ENCODE measurements at places on chromosomes 12 and 14.

GRCh38 chr14:64877846-64878245 lies 1.9 kb downstream of the SPTB start:
- no peak for DNase-seq

DNA sequence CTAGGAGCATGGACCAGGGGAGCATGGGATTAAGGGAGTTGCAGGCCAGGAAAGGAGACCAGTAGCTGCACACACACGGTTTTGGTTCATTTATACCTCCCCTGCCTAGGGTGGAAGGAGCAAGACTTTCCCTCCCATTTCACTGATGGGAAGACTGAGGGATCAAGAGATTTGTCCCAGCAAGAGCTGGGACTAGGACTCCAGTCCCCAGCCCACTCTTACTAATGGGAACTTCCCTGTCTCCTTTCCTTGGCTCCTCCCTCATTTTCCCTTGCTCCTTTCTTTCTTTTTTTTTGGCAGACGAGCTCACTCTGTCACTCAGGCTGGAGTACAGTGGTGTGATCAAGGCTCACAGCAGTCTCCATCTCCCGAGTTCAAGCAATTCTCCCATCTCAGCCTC lies 13.0 kb downstream of the SCNN1A start:
- no peak for DNase-seq

- DNase-seq: no peak
Measured at GRCh38 chr12:24708718-24709117, 240.2 kb downstream of the BCAT1 start.

DNA sequence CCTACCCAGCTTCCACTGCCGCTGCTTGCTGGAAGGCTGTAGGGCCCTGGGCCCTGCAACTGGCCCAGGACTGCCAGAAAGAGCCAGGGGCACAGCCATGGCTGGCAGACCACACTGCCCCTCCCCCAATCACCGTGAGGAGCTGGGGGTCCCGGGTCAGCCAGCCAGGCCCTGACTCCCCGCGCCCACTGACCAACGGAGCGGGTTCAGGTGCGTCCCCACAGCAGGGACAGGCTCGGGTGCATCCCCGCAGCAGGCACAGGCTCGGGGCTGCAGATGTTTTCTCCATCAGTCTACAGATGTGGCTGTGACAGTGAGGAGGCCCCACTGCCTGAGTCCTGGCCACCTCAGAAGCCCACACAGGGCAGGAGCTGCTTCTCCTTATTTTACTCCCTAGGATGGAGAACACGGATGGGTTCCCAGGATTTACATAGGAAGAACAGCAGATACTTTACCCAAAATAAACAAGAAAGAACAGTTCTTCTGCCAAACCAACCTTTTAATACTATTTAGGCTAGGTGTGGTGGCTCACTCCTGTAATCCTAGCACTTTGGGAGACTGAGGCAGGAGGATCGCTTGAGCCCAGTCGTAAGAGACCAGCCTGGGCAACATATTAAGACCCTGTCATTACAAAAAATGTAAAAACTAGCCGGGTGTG lies 61.1 kb downstream of the TESC start:
- no peak for DNase-seq

DNA sequence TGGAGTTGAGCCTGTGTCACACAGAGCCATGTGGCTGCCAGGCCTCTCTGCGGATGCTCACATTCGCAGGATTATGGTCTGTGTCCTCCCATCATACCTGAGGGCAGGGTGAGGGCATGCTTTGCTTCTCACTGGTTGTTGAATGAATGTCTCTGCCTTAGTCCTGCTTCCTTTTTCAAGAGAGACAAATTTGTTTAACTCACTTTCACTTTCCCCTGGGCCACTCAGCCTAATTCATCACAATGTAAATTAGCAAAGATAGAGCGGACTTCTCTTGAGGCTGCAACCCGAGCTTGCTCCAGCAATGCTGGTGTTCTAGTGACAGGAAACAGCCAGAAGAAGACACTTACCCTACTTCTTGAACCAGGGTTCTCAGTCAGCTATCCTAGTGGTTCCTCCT lies 35.5 kb upstream of the PAX9 start:
- no peak for DNase-seq

GRCh38 chr12:67649570-67650387 lies 1.2 kb downstream of the DYRK2 start:
- peak; percentile 36 for DNase-seq

DNA sequence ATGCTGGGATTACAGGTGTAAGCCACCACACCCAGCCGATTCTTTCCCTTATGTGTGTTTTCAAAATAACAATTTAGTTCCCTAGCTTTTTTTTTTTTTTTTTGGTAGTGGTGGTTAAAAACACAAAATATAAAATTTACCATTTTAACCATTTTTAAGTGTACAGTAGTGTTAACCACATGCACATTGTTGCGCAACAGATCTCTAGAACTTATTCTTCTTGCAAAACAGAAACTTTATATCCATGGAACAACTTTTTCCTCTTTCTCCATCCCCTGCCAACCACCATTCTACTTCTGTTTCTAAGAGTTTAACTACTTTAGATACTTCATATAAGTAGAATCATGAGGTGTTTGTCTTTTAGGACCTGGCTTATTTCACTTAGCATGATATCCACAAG lies 1.1 kb upstream of the NDUFA12 start:
- no peak for DNase-seq

- DNase-seq: no peak
Measured at GRCh38 chr14:20830831-20831230, 28.2 kb upstream of the RNASE1 start.

- no peak for DNase-seq
Measured at GRCh38 chr14:36256126-36256801, 64.2 kb downstream of the MBIP start.

- DNase-seq: no peak
Measured at GRCh38 chr14:50047274-50047676, 69.1 kb downstream of the VCPKMT start.

GRCh38 chr12:203462-204260 lies 10.3 kb downstream of the SLC6A12 start:
- DNase-seq: no peak

DNA sequence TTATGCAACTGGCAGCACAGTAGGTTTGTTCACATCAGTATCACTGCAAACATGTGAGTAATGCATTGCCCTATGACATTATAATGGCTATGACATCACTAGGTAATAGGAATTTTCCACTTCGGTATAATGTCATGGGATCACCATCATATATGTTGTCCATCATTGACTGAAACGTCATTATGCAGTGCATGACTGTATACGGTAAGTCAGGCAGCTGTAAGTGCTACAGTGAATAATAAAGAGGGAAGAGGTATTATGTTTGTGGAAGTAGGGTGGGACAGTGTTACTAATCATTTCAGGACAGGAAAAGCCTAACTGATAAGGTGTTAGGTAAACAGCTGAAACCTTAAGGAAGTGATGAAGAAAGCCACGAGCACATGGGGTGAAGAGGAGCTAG lies 68.1 kb downstream of the ANO4 start:
- no peak for DNase-seq

DNA sequence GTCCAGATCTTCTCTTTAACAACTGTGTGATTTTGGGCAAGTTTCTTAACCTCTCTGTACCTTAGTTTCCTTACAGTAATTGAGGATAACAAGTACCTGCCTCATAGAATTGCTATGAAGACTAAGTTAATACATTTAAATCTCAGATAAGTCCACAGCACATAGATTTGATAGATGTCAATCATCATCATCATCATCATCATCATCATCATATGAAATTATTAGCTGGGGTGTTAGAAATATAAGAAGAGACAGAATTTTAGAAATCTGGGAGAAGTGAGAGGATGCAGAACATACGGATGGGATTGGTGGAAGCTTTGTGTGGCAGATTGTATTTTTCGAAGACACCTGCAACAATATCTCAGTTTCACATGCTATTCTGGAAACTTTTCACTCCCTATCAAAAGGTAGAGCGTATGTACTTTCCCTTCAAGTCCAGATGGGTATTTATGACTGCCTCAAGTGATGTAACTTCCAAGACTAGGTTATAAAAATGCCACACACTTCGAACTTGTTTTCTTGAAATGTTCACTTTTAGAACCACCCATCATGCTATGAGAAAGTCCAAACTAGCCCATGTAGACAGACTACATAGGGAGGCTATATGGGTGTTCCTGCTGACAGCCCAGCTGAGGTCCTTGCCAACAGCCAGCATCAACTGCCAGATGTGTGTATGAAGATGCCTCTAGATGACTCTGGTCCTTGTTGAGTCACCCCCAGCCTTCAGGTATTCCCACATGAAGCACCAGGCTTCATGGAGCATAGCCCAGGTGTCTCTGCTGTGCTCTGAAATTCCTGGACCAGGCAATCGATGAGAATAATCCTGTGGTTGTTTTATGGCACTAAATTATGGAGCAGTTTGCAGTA lies 20.7 kb upstream of the SDR39U1 start:
- no peak for DNase-seq

GRCh38 chr14:76664790-76665189 lies 96.5 kb upstream of the VASH1 start:
- no peak for DNase-seq

- no peak for DNase-seq
Measured at GRCh38 chr12:59151243-59151642, 230.9 kb upstream of the LRIG3 start.

DNA sequence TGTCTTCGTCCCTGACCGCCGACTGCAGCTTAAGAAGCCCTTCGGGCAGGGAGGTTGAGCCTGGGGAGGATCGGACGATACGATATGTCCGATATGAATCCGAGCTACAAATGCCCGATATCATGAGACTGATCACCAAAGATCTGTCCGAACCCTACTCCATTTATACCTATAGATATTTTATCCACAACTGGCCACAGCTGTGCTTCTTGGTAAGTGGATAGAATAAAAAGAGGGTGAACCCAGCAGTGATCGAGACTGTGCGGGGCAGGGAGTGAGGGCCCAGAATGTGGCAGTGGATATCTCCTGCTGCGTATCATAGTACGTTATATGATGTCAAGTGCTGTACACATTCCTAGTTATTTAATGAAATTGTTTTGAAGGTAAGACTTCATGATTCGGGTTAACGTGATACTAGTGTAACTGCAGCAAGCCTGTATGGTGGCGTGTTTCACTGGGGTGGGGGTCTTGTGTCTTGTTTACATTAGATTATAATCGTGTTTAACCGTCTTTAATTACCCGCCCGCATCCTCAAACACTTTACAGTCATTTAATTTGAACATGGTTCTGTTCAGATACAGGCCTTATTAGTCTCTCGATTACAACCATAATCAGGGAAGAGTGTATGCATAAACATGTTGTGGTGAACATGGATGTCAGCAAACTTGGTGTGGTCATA lies 1.3 kb downstream of the NAA30 start:
- DNase-seq: peak; percentile 17

DNA sequence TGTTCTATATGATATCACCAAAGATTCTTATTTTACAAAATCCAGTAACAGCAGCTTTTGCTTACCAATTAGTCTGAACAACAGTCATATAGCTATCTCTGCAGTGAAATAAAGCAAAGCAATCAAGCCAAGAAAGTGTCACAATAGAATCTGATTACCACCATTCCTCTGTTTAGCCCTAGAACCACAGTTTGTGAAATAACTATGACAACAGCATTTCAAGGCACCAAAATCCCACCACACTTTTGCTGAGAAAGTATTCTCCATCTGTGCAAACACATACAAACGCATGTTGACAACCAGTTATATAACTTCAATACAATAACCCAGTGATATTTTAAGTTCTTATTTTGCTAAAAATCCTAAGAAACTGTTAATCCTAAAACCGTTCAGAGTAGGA lies 7.4 kb downstream of the PPP1R13B start:
- no peak for DNase-seq

GRCh38 chr12:4107436-4107878 lies 166.1 kb upstream of the CCND2 start:
- peak; percentile 77 for DNase-seq

DNA sequence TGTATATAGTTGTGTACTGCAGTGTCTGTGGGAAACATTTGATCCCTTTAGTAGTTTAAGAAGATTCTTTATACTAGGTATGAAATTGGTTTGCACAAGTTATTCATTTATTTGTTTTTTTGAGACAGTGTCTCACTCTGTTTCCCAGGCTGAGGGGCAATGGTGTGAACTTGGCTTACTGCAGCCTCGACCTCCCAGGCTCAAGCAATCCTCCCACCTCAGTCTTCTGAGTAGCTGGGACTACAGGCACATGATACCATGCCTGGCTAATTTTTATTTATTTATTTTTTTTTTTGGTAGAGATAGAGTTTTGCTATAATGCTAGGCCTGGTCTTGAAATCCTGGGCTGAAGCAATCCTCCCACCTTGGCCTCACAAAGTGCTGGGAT lies 209.4 kb downstream of the RASSF9 start:
- no peak for DNase-seq

- DNase-seq: no peak
Measured at GRCh38 chr14:103395244-103395643, 10.0 kb downstream of the MARK3 start.

GRCh38 chr12:123900871-123901376 lies 71.7 kb downstream of the CCDC92 start:
- no peak for DNase-seq

DNA sequence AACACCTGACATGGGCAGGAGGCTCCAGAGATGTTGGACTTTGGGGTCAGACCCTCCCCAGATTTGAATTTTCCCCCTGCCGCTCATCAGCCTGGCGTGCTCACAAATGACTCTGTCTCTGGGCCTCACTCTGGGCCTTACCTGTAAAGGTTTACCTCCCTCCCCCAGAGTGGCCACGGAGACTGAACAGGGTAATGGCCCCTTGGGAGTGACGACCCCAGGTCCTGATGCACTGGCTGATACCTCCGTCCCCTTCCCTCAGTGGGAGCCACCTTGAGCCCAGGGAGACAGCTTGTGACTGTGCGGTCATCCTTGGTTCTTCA lies 7.0 kb downstream of the SLC25A29 start:
- no peak for DNase-seq

- DNase-seq: no peak
Measured at GRCh38 chr14:43019826-43020225, 1413.2 kb downstream of the LRFN5 start.

- DNase-seq: no peak
Measured at GRCh38 chr14:50006141-50006540, 110.2 kb downstream of the VCPKMT start.

- no peak for DNase-seq
Measured at GRCh38 chr12:101299346-101299745, 19.4 kb downstream of the UTP20 start.

DNA sequence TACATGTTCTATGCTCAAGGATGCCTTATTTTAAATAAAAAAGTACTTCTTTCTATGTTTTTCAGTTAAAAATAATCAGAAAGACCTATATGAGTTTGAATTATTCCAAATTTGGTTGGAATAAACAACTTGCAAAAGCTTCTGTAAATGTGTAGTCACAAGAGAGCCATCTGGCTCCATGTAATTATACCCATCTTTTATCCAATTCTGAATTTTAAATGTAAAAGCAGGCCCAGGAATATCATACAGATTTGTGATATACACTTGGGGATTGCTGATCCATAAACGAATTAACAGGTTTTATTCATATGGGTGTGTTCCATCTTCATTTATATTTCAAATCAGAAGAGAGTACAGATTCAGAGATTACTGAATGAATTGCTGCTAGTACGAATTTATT lies 329.2 kb upstream of the LRFN5 start:
- DNase-seq: no peak

GRCh38 chr14:72544615-72545387 lies 349.1 kb downstream of the DPF3 start:
- DNase-seq: no peak
